ENCODE measurements at places on chromosomes 1 and 21.

GRCh38 chr1:180131510-180131909 lies 23.2 kb upstream of the QSOX1 start:
- no peak for DNase-seq

DNA sequence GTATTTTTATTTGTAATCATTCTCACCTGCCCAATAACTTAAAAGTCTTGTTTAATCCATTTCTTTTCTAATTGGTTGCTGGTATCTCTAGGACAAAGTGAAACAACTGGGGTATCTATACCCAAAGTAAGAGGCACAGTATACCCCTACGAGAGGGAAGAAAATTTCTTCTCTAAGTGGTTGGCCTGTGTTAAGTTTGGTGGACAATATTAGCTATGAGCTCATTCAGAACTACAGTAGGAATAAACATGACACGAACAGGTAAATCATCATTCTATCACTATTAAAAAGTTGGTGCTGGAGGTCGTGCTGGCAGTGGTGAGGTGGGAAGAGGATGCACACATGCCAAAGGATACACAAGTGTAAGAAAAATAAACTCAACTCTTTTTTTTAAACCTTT lies 99.6 kb downstream of the ZNF644 start:
- DNase-seq, result no peak

DNA sequence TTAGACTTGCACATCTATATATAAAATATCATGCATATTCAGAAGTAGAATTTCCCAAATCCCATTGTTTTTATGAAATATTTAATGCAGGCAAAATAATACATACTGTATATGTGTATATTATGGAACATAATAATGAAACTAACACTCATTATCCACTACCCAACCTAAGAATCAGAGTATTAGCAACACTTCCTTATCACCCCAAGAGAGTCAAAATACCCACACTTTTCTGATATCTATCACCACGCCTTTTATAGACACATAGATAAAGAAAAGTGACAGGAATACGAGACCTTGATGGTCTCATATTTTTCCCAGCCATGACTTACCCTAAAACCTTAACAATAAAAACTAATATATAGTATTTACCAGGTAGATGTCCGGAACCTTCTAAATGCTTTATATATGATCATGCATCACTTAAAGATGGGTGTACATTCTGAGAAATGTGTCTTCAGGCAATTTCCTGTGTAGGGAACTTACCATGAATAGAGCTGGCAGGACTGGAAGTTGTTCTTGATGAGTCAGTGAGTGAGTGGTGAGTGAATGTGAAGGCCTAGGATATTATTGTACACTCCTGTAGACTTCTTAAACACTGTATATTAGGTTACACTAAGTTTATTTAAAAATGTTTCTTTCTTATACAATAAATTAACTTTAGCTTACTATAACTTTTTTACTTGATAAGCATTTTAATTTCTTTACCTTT lies 45.5 kb downstream of the TNFSF4 start:
- DNase-seq, result no peak

DNA sequence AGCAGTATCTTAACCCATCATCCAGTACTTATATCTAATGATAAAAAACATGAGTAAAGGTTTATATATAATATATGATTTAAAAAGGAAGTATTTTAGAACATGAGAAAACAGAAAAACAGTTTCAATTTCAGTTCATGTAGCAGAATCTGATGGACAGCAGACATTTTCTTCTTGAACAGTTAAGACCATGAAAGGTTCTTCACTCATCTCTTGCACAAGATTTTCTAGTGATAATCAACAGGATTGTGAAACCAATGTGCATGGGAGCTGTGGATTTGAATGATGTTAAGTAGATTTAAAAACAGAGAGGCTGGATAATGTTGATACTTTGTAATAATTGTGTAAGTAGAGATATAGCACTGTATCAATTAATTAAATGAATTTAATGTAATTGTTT lies 1297.6 kb downstream of the BRINP3 start:
- no peak for DNase-seq

DNA sequence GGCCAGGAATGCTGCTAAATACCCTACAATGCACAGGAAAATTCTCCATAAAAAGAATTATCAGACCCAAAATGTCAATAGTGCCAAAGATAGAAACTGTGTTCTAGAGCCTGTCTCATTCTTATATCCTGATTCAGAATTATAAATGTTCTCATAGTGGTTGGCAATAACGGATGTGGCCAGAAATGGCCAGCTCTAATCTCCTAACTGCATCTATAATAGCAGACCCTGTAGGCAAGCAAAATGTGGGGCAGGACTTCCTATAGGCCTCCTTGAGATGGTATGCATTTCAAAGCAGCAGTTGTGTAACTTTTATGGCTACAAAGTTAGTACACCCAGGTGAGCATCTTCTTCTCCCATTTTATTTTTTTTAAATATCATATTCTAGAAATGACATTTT lies 95.9 kb upstream of the SGIP1 start:
- no peak for DNase-seq

GRCh38 chr1:204672482-204673121 lies 12.9 kb downstream of the LRRN2 start:
- DNase-seq, result no peak

- DNase-seq, result no peak
Measured at GRCh38 chr1:169236143-169236542, 129.7 kb downstream of the ATP1B1 start.

DNA sequence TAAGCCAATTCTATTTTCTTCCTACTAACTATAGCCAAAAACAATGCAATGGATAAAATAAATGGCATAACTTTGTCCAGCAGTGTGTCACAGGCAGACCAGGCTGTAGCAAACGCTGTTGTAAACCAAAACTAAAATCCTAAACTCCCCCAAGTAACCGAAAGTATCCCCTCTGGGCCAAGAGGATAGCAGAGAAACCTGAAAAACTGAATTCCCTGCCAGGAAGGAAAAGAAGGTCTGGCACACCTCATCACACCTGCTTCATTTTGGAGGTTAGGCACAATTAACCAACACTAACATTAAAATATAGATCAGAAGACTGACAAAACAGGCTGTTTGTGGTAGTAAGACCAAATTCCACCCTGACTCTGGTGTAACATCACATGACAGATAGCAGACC lies 356.8 kb upstream of the C1orf87 start:
- DNase-seq, result no peak

DNA sequence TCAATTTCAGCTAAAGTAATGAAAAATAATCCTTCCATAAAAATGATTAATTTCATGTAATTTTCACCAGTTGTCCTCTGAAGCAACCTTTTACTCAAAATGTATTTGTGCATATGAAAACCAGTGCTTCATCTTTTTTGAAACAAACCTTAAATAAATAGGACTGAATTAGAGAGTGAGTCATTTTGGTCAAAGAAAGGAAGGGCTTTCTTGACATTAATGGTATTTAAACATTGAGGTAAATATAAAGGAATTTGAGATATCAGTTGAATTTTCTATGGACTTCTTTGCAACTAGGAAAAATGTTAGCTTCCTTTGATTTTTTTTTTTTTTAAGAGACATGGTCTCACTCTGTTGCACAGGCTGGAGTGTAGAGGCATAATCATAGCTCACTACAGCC lies 38.7 kb downstream of the SNX7 start:
- no peak for DNase-seq

DNA sequence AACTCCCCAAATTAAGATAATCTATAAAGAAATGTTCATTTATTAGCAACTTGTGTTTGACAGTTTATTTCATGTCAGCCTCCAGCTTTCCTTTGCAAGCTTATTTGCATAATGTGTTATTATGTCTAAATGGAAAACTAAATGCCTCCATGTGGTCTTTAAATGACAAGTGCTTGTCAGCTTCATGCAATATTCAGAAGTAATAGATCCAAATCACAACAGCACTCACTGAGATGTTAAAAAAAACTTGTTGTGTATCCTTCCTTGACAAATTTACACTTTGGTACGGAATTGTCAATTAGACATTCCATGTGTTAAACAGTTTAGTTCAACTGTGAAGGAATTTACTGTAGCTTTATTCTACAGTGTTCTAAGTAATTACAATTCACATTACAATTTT lies 124.4 kb upstream of the PTBP2 start:
- no peak for DNase-seq

DNA sequence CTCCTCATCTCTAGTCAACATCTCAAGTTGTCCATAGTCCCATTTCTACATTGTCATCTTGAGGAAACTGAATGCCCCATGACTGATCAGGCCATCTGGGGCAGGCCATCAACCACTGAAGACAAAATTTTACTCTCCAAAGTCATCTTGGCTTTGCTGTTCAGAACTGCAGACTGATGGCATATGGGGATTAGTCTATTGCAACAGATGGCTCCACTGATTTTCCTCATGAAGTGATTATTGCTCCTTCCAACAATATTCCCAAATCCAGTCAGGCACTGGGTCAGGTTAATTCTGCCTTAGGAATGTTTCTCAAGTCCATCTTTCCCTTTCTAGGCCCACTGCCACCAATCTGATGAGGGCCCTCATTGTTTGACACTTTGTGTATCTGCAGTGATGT lies 101.7 kb downstream of the ESRRG start:
- DNase-seq, result no peak

GRCh38 chr1:98940722-98941079 lies 64.0 kb downstream of the PLPPR5 start:
- DNase-seq, result no peak

DNA sequence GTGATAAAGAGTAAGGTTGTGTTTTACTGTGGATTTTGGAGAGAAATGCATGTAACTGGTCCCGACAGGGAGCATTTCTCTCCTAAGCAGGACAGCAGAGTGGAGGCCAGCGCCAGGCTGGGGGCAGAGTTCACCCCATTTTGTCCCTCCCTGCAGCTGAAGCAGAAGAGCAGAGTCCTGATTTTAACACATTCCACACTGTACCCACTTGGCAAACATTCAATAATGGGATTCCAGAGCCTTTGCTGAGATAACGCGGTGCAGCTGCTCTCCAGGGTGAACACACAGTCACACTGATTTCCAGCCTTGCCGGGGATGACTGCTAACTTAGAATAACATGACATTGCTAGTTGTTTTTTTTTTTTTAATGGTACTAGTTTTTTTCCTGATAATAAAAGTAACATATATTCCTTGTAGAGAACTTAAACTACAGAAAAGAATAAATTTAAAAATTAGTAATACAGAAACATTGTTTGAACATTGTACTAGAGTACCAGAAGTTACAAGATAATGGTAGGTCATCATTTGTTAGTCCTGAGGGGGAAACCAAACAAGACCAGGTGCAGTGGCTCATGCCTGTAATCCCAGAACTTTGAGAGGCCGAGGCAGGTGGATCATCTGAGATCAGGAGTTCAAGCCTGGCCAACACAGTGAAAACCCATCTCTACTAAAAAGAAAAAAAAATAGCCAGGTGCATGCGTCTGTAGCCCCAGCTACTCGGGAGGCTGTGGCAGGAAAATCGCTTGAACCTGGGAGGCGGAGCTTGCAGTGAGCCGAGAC lies 77.2 kb downstream of the SCCPDH start:
- no peak for DNase-seq

- no peak for DNase-seq
Measured at GRCh38 chr1:90206260-90206659, 211.3 kb downstream of the ZNF326 start.

DNA sequence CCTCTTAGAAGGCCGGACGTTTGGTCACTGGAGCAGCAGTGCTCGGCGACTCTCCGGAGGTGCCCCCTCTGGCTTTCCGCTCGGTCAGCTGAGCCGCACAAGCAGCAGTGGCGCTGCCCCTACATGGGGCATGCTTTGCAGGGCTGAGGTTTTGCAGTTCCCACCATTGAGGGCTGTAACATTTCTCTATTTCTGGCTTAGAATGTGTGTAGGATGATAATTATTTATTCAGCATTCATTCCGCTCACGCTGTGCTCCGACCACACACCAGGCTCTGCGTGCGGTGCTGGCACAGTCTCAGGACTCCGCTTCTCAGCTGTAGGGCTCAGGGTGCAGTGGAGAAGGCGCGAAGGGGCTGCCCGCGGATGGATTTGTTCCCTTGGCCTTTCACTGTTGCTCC lies 119.5 kb downstream of the PCBP3 start:
- DNase-seq, result no peak

- DNase-seq, result no peak
Measured at GRCh38 chr1:183021405-183022201, 1.6 kb upstream of the LAMC1 start.

GRCh38 chr1:203479646-203480045 lies 4.0 kb downstream of the PRELP start:
- no peak for DNase-seq

DNA sequence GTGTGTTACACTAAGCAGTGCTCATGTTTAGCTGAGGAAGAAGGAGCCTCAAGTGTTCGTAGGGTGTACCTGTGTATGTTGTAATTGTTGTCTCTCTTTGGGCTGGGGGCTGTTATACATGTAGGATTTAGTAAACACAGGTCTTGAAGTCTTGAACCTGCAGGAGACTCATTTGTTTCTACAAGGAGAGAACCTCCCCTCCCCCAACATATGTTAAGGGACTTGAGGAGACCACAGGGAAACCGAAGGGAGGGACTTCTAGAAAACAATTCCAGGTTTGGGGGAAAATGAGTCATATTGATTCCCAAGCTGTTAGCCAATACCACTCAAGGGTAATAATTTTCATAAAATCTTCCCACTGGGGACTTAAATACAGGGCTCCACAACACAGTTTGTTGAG lies 25.0 kb upstream of the AGBL4 start:
- no peak for DNase-seq

DNA sequence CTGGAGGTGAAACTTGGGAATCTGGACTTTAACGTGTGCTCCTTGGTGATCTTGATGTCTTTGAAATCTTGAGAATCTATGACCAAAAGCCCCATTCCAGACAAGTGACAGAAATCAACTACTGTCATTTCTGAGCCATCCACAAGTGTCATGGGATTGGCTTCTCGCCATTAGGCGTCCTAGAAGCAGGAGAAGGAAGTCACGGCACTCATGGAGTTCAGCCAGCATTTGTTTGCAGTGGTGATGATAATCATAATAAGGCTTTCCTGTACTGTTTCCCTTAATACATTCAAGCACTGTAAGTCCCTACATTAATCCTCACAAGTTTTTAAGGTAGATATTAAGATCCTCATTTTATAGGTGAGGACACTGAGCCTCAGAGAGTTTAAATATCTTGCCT lies 11.9 kb downstream of the F5 start:
- no peak for DNase-seq

- no peak for DNase-seq
Measured at GRCh38 chr1:219391297-219391696, 217.6 kb downstream of the LYPLAL1 start.

DNA sequence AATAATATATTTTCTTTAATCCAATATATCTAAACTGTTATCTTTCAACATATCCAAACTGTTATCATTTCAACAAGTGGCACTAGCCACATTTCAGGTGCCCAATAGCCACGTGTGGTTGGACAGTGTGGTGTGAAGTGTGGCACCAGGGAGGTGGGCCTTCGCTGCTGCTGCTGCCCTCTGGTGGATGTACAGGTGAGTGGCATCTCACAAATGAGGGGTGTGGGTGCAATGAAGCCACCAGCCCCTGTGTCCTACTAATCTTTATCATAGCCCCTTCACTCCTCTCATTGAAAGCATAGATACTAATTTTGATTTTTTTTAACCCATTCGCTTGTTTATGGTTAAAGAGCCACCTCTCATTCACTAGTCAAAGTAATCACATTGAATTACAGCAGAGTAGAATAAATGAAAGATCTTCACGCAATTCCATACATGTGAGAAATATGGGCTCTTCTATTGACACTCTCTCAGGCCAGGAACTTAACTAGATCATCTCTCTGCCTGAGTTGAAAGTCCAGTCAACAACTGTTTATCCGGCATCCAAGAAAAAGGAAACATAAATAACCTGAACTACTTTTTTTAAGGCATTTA lies 499.2 kb downstream of the OMA1 start:
- DNase-seq, result peak; percentile 18

GRCh38 chr21:42093991-42094421 lies 22.9 kb downstream of the UMODL1 start:
- DNase-seq, result no peak

- DNase-seq, result no peak
Measured at GRCh38 chr1:17423781-17424245, 15.7 kb downstream of the RCC2 start.

Data from memory B cell (primary cell).